Stimulated activated naive CD8-positive, alpha-beta T cell treated with anti-CD3 and anti-CD28 coated beads, Interleukin-15, amount 100 ng/mL, for 72 hours (primary cell): ENCODE measurements at places on chromosomes 13 and 19.
A peak's percentile ranks its signal among the peaks of the same experiment; 100 is the strongest.

DNA sequence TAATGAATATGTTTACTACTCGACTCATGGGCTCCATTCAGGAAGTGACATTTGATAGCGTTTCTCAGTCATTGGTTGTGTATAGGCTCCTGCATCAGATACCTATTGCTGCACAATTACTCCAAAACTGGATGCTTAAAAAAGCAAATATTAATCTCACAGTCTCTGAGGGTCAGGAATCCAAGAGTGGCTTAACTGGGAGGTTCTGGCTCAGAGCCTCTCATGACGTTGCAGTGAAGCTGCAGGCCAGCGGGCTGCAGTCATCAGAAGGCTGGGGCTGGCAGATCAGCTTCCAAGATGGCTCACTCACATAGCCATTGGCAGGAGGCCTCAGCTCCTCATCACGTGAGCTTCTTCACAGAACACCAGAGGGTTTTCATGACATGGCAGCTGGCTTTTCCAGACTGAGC, 525.1 kb upstream of the NBEA start:
- no peak for DNase-seq

- DNase-seq, result no peak
These were observed 29.5 kb downstream of the UPF1 start for GRCh38 chr19:18861235-18861634.

DNA sequence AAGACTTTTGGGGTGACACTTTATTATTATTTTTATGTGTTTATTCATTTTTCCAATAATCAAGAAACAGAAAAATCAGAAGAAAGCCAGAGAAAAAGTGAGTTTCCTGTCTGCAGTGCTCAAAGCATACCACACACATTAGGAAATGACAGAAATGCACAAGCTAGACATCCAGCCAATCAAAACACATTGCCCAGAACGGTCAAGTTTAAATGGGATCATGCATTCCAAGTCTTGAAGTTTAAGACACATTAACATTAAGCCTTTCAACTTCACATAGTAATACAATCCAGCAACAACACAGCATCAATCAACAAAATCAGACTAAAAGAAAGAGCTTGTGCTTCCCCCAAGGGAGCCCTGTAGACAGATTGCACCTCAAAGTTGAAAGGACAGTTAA, 28.7 kb upstream of the MEDAG start:
- no peak for DNase-seq

DNA sequence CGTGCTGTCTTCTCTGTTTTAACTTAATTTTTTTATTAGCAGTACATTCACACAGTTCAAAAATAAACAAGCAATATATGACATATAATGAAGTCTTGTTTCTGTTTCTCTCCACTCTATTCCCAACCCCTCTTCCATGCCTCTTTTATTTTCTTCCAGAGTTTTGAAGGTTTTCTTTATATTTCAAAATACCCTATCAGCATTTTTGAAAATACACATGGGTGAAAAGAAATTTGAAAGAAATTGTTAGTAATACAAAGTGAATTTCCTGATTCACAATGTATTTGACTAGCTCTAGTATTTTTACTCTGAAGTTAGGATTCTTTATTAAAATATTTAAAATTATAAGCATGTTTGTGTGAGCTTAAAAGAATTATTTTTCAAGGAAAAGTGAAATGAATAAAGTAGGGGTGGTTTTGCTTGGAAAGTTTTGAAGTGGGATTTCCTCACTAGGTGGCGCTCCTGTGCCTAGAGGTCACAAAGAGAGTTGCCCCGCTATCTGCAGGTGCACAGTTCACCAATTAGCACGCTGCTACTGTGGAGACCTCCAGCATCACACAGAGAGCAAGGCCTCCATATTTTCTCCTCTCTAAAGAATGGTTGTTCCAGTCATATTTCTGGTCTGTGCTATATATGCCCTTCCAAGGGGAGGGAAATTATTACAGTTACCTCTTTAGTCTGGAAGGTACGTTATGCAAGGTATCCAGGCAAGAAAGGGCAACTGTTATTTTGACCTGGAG, 37.6 kb downstream of the SOX21 start:
- peak; percentile 39 for DNase-seq

DNA sequence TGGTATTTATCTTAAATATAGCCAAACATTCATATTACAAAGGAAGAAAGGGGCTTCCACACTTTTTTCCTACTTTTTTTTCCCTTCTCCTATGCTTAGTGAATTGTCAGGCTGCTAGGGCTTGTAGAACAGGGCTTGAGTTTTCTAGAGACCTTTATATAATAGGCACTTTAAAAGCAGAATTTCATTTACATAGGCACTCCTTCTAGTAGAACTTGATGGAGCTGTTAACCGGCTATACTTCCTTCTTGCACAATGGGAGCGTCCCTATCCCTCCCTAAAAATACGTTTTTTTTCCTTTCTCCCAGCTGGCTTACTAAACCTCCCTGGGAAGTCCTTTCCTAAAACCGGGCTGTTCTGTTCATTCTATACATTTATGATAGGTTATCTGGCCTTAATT, 1.1 kb downstream of the TRIM13 start:
- DNase-seq, result no peak

DNA sequence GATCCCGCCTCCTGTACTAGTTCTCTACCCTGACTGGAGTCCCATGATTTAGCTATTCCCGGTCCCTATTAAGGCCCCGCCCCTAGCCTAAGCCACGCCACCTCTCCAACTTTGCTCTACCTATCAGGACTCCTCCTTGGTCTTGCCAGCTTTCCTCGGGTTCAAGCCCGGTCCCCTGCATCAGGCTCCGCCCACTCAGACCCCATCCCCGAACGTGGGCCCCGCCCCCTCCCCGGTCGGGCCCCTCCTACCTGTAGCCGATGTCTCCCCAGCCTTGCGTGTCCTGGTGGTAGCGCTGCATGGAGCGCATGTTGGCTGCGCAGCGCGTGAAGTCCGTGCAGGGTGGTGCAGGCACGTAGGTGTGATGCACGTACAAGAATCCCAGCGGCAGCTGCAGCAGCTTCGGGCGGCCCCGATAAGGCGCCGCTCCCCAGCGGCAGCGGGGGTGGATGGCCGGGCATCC, 7.3 kb upstream of the RASAL3 start:
- peak; percentile 8 for DNase-seq

GRCh38 chr13:111652676-111653075, 332.2 kb downstream of the TEX29 start:
- no peak for DNase-seq

DNA sequence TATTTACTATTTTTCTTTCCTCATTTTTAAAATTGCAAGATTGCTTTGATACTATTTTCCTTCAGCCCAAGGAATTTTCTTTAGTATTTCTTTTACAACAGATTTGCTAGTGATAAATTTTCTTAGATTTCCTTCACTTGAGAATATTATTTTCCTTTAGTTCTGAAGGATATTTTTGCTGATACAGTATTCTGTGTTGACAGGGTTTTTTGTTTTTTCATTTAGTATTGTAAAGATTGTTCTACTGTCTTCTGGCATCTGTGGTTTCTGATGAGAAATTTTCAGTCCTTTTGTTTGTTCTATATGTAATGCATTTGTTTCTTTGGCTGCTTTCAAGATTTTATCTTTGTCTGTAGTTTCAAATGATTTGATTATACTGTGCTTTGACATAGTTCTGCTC, 20.7 kb downstream of the RAP2A start:
- no peak for DNase-seq

- no peak for DNase-seq
These were observed 386.6 kb downstream of the DIAPH3 start for GRCh38 chr13:59776924-59777690.
